Heart right ventricle (tissue), 16 donors: ENCODE measurements at places on chromosomes 1 and 21. TPM values are rescaled to one million over a fixed set of nuclear protein-coding genes. Genes with fewer than 3 reads are reported as not detected.

The SRSF11 gene
- polyA plus RNA-seq, result 44.2 TPM

The SPATA46 gene
- polyA plus RNA-seq, result not detected

The LRRC39 gene
- polyA plus RNA-seq, result 13.9 TPM

The OR14K1 gene
- not detected for polyA plus RNA-seq

GRCh38 chr1:184892116-184892515 is 82.2 kb downstream of the NIBAN1 start:
- no peaks in the 10 kb centered on the region for H3K27me3 ChIP-seq
- peaks cover 74% of the 10 kb centered on the region for H3K4me1 ChIP-seq
- DNase-seq, result no peak
- H3K36me3 ChIP-seq, result no peaks in the 10 kb centered on the region
- peak overlapping the region; percentile 56 for H3K27ac ChIP-seq

- DNase-seq, result no peak
- H3K27ac ChIP-seq, result no peak overlapping the region
- no peaks in the 10 kb centered on the region for H3K4me1 ChIP-seq
- H3K4me3 ChIP-seq, result no peak overlapping the region
Observed at GRCh38 chr1:70778056-70778762, 269.4 kb downstream of the PTGER3 start.

DNA sequence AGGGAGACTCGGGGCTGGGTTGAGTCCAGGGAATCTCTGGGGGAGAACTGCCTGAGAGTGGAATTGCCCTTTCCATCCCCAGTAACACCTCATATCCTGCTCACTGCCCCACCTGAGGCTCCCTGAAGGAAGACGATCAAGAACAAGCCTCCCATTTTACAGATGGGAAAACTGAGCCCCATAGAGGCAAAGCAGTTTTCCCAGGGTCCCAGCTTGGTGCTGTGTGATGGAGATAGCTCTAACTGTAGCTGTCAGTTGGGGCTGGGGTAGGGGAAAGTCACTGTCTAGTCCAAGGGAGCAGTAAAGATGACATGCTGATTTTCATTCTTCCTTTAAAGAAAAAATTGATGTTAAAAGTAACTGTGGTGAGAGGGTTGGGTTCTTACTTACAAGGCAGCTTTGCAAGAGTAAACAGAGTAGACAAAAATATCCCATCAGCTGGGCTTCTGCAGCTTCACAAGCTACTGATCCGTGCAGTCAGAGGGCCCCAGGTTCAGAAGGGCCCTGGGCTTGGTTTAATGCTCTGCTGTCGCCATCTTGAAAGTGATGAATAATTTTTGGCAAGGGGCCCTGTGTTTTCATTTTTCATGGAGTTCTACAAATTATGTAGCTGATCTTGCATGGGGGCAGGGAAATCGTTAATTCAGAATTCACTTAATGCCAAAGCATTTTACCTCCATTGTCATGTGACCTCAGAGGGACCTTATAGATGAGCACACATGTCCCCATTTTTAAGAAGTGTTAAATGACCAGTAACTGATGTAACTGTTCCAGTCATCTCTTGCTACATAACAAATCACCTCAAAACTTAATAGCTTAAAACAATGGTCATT is 17.6 kb upstream of the TNFRSF1B start:
- H3K36me3 ChIP-seq, result no peaks in the 10 kb centered on the region
- peaks cover 8% of the 10 kb centered on the region for H3K4me1 ChIP-seq
- H3K27ac ChIP-seq, result peak overlapping the region; percentile 88
- DNase-seq, result no peak
- no peak overlapping the region for H3K4me3 ChIP-seq

- H3K4me3 ChIP-seq, result no peak overlapping the region
- DNase-seq, result no peak
Observed at GRCh38 chr1:212256369-212256768, 28.8 kb upstream of the PPP2R5A start.

DNA sequence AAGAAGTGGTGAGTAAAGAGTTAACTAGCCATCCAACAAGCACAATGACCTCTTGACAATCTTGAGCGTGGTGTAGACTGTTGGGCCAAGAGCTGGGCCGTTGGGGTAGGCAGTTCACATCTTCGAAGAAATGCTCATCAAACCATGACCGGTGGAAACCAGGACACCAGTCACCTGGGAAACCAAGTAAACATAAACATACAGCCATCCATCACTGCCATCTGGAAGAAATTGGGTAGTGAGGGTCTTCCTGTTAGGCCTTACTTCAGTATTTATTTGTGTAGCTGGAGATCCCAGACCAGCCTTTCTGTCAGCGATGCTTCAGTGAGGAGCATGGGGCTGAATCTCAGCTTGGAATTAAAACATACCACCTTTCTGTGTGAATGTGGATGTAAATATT is 108.1 kb upstream of the HAO2 start:
- H3K4me3 ChIP-seq, result no peak overlapping the region
- no peak overlapping the region for H3K27ac ChIP-seq
- no peaks in the 10 kb centered on the region for H3K4me1 ChIP-seq
- DNase-seq, result no peak
- no peaks in the 10 kb centered on the region for H3K36me3 ChIP-seq

GRCh38 chr1:71994646-71995045 is 287.7 kb downstream of the NEGR1 start:
- no peak overlapping the region for H3K27ac ChIP-seq
- H3K36me3 ChIP-seq, result no peaks in the 10 kb centered on the region
- H3K4me3 ChIP-seq, result no peak overlapping the region
- H3K27me3 ChIP-seq, result no peaks in the 10 kb centered on the region
- H3K4me1 ChIP-seq, result no peaks in the 10 kb centered on the region
- no peak for DNase-seq

- H3K27ac ChIP-seq, result peak overlapping the region; percentile 67
- no peaks in the 10 kb centered on the region for H3K27me3 ChIP-seq
- no peaks in the 10 kb centered on the region for H3K36me3 ChIP-seq
- H3K4me3 ChIP-seq, result no peak overlapping the region
Observed at GRCh38 chr1:100835866-100836842, 58.5 kb downstream of the EXTL2 start.

DNA sequence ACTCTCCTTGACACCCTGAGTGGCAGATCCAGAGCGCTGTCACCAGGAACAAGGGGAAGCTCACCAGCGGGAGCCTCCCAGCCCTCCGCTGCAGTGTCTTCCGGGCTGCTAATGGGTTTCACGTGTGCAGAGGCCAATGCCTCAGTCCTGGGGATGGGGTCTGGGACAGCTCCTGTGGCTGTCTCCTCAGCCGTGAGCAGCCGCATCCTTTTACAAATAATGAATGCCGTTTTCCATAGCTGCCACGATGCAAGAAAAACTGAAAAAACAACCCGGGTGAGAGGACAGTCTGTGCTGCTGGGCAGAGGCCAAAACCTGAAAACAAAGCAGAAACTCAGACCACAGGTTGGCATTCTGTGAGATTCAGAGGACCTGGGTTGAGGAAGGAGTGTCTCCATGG is 212.2 kb upstream of the RAB4A start:
- H3K36me3 ChIP-seq, result no peaks in the 10 kb centered on the region
- DNase-seq, result no peak
- H3K27ac ChIP-seq, result peak overlapping the region; percentile 57
- H3K27me3 ChIP-seq, result no peaks in the 10 kb centered on the region

DNA sequence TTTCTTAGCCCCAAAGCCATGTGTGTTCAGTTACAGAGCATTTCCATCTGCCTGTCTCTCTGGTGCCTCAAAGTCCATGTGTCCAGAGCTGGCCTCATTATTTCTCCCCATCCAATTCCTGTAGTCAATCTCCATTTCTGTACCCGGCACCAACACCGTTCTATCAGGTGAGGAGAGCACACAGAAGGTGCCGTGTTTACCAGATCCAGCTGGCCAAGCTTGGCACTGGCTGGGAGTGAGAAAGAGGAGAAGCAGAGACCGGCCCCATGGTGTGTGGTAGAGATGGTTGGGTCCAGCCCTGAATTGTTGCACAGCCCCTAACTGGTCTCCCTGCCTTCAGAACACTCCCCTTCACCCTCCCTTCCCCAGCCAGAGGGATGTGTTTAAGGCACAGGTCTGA is 7.5 kb upstream of the SSBP3 start:
- H3K4me1 ChIP-seq, result peaks cover 6% of the 10 kb centered on the region
- no peak for DNase-seq
- H3K36me3 ChIP-seq, result no peaks in the 10 kb centered on the region
- peak overlapping the region; percentile 16 for H3K27ac ChIP-seq
- no peaks in the 10 kb centered on the region for H3K27me3 ChIP-seq
- no peak overlapping the region for H3K4me3 ChIP-seq

DNA sequence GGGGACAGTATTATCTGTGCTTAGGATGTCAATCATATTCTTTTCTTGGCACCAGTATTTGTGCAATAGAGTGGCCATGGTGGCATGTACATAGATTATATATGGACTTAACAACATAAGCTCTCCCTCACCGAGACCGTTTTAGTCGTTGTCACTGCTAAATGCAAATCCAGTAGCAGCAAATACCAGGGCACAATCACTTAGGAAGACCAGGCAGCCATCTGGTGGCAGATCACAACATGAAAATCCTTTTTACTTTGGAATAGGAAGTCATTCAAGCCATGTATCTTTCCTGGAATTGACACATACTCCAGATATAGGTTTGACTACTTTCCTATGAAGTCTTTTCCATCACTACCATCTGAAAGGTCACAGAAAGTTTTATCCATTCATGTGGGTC is 53.2 kb upstream of the C1orf87 start:
- H3K36me3 ChIP-seq, result no peaks in the 10 kb centered on the region
- H3K27ac ChIP-seq, result no peak overlapping the region
- no peak for DNase-seq

- peak overlapping the region; percentile 77 for H3K4me3 ChIP-seq
- DNase-seq, result no peak
- peak overlapping the region; percentile 81 for H3K27ac ChIP-seq
- H3K27me3 ChIP-seq, result no peaks in the 10 kb centered on the region
Observed at GRCh38 chr1:19798486-19799229, 1.1 kb downstream of the TMCO4 start.

- H3K27ac ChIP-seq, result no peak overlapping the region
- no peak overlapping the region for H3K4me3 ChIP-seq
- no peaks in the 10 kb centered on the region for H3K4me1 ChIP-seq
- H3K27me3 ChIP-seq, result no peaks in the 10 kb centered on the region
- no peaks in the 10 kb centered on the region for H3K36me3 ChIP-seq
Observed at GRCh38 chr1:224769452-224770335, 153.6 kb downstream of the CNIH3 start.

DNA sequence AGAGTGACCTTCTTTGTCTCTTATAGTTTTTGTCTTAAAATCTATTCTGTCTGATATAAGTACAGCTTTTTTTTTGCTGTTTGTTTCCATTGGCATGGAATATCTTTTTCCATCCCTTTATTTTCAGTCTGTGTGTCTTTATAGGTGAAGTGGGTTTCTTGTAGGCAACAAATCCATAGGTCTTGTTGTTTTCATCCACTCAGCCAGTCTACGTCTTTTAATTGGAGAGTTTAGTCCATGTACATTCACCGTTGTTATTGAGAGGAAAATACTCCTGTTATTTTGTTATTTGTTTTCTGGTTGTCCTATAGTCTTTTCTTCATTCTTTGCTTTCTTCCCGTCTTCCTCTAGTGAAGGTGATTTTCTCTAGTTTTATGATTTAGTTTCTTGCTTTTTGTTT is 115.9 kb downstream of the IFI44 start:
- no peaks in the 10 kb centered on the region for H3K27me3 ChIP-seq
- H3K36me3 ChIP-seq, result no peaks in the 10 kb centered on the region
- no peak for DNase-seq
- H3K4me1 ChIP-seq, result no peaks in the 10 kb centered on the region
- no peak overlapping the region for H3K27ac ChIP-seq

DNA sequence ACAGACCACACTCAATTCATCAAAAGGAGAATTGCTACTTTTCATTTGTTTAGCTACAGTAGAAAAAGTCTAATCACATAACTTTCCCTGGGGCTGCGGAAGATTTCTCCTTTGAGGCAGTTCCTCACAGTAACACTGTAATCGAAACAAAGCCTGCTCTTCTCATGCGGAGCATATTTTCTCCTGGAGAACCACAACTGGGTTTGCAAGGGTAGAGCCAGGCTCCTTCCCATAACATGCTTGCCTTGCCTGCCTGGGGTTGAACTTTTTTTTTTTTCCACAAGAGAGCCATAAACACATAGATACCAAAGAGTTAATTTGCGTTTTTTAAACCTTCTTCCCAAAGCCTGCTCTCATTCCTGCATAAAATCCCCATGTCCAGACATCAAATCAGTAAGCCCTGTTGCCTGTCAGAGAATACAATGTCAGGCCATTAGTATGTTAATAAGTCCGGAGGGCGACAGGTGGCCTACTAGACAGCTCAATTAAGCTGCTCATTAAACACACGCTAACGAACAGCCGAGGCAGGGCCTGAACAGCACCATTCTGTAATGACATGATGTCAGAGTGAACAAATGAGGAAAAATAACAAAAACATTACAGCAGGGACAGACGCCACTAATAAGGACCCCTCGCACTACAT is 107.1 kb upstream of the OLIG2 start:
- H3K27ac ChIP-seq, result no peak overlapping the region
- no peaks in the 10 kb centered on the region for H3K4me1 ChIP-seq
- H3K4me3 ChIP-seq, result no peak overlapping the region
- no peaks in the 10 kb centered on the region for H3K27me3 ChIP-seq
- no peak for DNase-seq

- DNase-seq, result no peak
- no peak overlapping the region for H3K4me3 ChIP-seq
- H3K36me3 ChIP-seq, result no peaks in the 10 kb centered on the region
Observed at GRCh38 chr1:117644696-117645311, 39.0 kb downstream of the TENT5C start.

GRCh38 chr1:190172651-190173430 is 304.8 kb downstream of the BRINP3 start:
- H3K27ac ChIP-seq, result no peak overlapping the region
- no peaks in the 10 kb centered on the region for H3K4me1 ChIP-seq
- no peak for DNase-seq
